ENCODE measurements at places on chromosomes 3 and 15. TPM values are rescaled to one million over a fixed set of nuclear protein-coding genes. Genes with fewer than 3 reads are reported as not detected.

Gene ZNF609
- polyA plus RNA-seq = 10.2 TPM

Gene TMEM207
- not detected for polyA plus RNA-seq

Gene FBN1
- not detected for polyA plus RNA-seq

Gene CHDH
- 0.45 TPM for polyA plus RNA-seq

Gene ATP13A5
- not detected for polyA plus RNA-seq

Gene SRP14
- 753 TPM for polyA plus RNA-seq

Gene RTP4
- 5.9 TPM for polyA plus RNA-seq

Gene CA12
- polyA plus RNA-seq = not detected

Gene SLC38A3
- not detected for polyA plus RNA-seq

Gene FAM107A
- not detected for polyA plus RNA-seq

Gene SPG21
- polyA plus RNA-seq = 137 TPM
